Fibroblast of lung (primary cell): ENCODE measurements at places on chromosomes 7 and 10. TPM values are rescaled to one million over a fixed set of nuclear protein-coding genes. Genes with fewer than 3 reads are reported as not detected.

The BMPR1A gene
- total RNA-seq = 53.7 and 61.8 TPM in 2 replicates

The SLC13A4 gene
- total RNA-seq = 0.26 and 0.50 TPM in 2 replicates

The TRPV5 gene
- total RNA-seq = not detected in 2 replicates

The TEX36 gene
- total RNA-seq = not detected in 2 replicates

The KIAA1549 gene
- total RNA-seq = 0.66 and 0.77 TPM in 2 replicates

The CUEDC2 gene
- 60.8 and 63.2 TPM in 2 replicates for total RNA-seq

The PDZD7 gene
- 1.3 TPM in 2 replicates for total RNA-seq

The GRID2IP gene
- total RNA-seq = not detected in 2 replicates

The NACAD gene
- 1.3 and 2.8 TPM in 2 replicates for total RNA-seq

The TMEM229A gene
- total RNA-seq = not detected in 2 replicates

The CNPY1 gene
- not detected in 2 replicates for total RNA-seq

The LOXL4 gene
- total RNA-seq = 52.6 and 73.0 TPM in 2 replicates

The PAOX gene
- 9.2 and 9.8 TPM in 2 replicates for total RNA-seq

The UCN3 gene
- not detected in 2 replicates for total RNA-seq

The POM121 gene
- total RNA-seq = 3.1 and 4.8 TPM in 2 replicates

The UNCX gene
- total RNA-seq = not detected in 2 replicates

The STMP1 gene
- total RNA-seq = 11.8 and 16.7 TPM in 2 replicates

The LYZL1 gene
- total RNA-seq = not detected in 2 replicates

The TSPAN15 gene
- 1.8 and 2.6 TPM in 2 replicates for total RNA-seq

The RTKN2 gene
- 0.51 and 1.2 TPM in 2 replicates for total RNA-seq
